ENCODE measurements at places on chromosomes 7 and 10.
A peak's percentile ranks its signal among the peaks of the same experiment; 100 is the strongest.

GRCh38 chr10:26468700-26469099 lies 30.6 kb downstream of the APBB1IP start:
- no peak for DNase-seq

DNA sequence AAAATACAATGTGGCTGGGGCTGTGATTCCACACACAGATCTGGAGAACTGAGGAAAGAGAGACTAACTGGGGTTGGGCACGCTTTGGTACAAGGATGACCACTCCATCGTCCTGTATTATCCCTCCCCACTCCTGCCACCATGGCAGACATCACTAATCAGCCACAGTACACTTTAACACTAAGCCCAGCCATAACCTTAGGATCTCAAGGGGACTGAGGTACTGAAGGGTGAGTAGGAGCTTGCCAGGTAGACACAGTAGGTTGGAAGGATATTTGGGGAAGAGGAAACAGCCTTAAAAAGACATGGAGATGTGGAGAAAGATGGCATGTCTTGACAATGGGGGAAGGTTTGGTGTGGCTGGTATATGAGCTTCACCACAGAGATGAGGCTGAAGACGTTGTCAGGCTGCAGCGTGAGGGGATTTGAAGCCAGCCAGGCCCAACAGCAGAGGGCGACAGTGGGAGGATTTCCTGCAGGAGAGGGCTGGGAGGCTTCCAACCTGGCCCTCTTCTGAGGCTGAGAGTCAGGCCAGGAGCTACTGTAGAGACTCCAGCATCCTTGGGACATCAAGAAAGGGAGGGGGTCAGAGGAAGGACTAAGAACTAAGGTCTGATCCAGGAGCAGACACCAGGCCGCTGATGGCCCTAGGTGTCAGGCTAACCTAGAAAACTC lies 58.6 kb upstream of the COL13A1 start:
- DNase-seq: peak; percentile 73

DNA sequence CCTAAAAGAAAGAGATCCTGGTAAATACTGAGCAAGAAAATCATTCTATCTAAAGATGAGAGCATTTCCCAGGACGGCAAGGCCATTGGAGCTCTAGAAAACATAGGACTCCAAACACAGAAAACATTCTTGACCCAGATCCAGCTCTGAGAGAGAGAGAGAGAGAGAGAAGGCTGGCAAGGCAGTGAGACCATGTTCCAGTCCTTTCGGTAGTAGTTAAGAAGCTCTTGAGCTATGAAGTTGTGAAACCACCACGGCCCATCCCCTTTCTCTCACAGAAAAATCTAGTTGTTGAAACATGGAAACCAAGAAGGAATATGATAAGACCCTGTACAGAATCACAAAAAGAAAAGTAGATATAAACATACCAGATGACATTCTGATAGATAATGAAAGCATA lies 212.4 kb upstream of the NPSR1 start:
- no peak for DNase-seq

GRCh38 chr7:100372256-100372655 lies 1.0 kb upstream of the PILRA start:
- DNase-seq: peak; percentile 47

Data from mesendoderm (in vitro differentiated cells).